T-helper 22 cell (primary cell): ENCODE measurements at places on chromosomes 7 and 10.

GRCh38 chr10:1657479-1657878, 79.8 kb downstream of the ADARB2 start:
- DNase-seq = no peak

- DNase-seq = no peak
Observed at GRCh38 chr10:19713159-19713558, 103.1 kb upstream of the PLXDC2 start.

- DNase-seq = no peak
Observed at GRCh38 chr10:31215052-31215451, 104.0 kb upstream of the ZEB1 start.

- DNase-seq = no peak
Observed at GRCh38 chr10:108362961-108363360, 1198.5 kb upstream of the SORCS1 start.

DNA sequence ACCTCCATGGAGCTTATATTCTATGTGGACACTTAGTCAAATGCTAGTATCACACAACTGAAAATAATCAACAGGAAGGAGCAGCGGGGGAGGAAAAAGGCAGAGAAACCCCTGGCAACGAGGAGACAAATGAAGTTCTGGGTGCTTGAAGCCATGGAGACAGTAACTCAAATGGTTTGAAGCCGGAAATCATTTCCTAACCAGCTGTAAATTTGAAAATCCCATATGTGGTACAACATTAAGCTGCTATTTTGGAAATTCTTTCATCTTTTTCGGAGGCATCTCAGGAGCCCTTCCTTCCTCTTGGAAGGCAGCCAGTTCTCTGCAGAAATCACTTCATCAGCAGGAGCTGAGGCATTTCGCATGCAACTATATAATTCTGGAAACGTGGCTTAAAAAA, 91.4 kb downstream of the PPP1R3C start:
- DNase-seq = no peak
